ENCODE measurements at places on chromosomes 2 and 18.

DNA sequence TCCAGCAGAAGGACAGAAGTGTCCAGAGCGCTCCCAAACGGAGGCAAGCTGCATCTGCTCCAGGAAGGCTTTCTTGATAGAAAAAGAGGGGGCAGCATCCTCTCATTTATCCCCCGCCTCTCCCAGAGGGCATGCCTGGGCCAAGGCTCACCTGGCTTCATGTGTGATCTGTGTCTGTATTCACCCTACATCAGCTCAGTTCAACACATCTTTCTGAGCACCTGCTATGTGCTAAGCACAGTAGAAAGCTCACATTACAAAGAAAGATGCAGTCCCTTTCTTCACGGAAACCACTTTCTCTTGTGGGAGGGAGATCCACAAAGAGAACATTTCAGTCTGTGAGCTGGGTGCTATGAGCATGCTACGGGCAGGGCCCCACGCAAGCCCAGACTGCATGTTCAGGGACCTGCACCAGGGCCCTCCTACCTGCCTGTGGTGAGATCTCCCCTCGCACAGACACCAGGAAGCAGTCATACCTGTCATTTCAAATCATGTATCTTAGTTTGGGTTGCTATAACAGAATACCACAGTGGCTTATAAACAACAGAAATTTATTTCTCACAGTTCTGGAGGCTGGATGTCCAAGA, 90.7 kb downstream of the PDCL3 start:
- no peak for DNase-seq

- DNase-seq, result no peak
Observed at GRCh38 chr2:223503746-223504145, 98.4 kb downstream of the SCG2 start.

- DNase-seq, result no peak
Observed at GRCh38 chr2:204947405-204947804, 402.1 kb downstream of the PARD3B start.

DNA sequence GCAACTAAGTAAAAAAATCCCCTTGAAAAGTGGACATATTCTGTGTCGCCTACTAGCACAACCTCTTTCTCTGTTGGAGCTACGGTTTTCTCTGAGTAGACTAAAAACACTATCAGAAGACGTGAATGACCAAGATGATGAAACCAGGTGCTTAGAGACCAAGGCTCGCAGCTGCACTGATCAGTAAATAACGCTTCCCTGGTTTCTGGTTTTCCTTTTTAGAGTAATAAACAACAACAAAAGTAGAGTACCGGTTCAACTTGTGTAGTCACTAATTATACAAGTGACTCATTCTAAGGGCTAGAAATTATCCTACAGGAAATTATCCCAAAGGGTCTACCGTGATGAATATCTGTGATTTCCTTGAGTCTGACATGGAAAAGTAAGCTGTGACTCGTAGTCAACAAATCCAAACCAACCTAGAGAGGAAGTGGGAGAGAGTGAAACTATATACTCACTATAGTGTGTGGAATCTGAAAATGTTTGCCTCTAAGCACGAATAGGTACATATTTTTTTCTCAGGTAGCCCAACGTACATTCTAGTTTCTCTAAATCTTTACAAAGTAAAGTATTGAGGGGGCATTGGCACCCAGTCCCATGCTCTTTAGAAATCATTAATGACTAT, 17.8 kb downstream of the RASGRP3 start:
- DNase-seq, result no peak

GRCh38 chr2:73089270-73090030, 17.9 kb upstream of the SFXN5 start:
- no peak for DNase-seq

DNA sequence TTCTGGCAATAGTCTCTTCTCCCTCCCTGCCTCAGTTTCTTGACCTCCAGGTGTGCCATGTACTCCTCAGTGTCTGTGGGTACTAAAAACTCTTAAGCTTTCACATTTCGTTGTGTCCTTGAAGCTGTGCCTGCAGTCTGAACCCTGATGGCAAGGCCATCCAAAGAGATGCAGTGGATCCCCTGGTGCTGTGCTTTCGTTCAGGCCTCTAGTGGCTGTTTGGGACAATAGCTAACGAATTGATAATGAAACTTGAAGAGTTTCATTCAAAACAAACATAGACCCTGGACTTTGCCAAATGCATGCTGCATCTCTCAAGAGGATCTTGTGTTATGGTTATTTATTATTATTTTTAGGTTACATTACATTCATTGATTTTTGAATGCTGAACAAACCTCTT, 523.1 kb upstream of the FSIP2 start:
- DNase-seq, result no peak

- DNase-seq, result no peak
Observed at GRCh38 chr2:11342551-11343367, 1.7 kb downstream of the ROCK2 start.

DNA sequence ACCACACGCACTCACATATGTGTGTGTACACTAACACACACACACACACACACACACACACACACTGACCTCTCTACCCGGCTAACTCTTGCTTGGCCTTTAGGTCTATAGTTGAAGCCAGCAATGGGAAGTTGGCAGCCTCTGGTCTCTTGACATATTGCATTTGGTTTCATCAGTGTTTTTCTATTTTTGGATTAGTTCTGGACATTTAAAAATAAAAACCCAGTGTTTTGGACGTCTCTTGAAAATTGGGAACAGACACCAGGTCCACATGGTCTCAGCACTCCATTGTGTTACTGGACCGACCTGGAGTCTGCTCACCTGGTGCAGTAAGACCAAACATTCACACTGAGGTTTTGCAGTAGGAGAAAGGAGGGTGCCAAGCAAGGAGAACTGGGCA, 50.4 kb upstream of the AFF3 start:
- no peak for DNase-seq

GRCh38 chr2:184030245-184030644, 568.1 kb upstream of the ZNF804A start:
- no peak for DNase-seq

- no peak for DNase-seq
Observed at GRCh38 chr2:240947607-240948006, 41.5 kb downstream of the CROCC2 start.

GRCh38 chr2:64015391-64015790, 3.8 kb downstream of the VPS54 start:
- DNase-seq, result no peak

GRCh38 chr18:26215247-26215970, 10.8 kb upstream of the TAF4B start:
- peak; percentile 7 for DNase-seq

GRCh38 chr2:23507267-23508065, 122.5 kb downstream of the KLHL29 start:
- no peak for DNase-seq
